ENCODE measurements at places on chromosomes 16 and 17. TPM values are rescaled to one million over a fixed set of nuclear protein-coding genes. Genes with fewer than 3 reads are reported as not detected.

The TBC1D3C gene
- polyA plus RNA-seq = not detected

The GAA gene
- polyA plus RNA-seq = 20.1 TPM

The MSI2 gene
- polyA plus RNA-seq = 47.6 TPM

The MMP28 gene
- 7.6 TPM for polyA plus RNA-seq

The SMPD3 gene
- polyA plus RNA-seq = 1.9 TPM

The SOX8 gene
- polyA plus RNA-seq = 2.6 TPM

The GALK1 gene
- 24.7 TPM for polyA plus RNA-seq

The TPSAB1 gene
- not detected for polyA plus RNA-seq

The TLCD2 gene
- polyA plus RNA-seq = 9.1 TPM

The PPP1R27 gene
- polyA plus RNA-seq = 0.12 TPM

The GCGR gene
- polyA plus RNA-seq = 0.26 TPM

The PDILT gene
- not detected for polyA plus RNA-seq

The KRT17 gene
- 2.6 TPM for polyA plus RNA-seq

The SDK2 gene
- polyA plus RNA-seq = 12.0 TPM

The RPRML gene
- polyA plus RNA-seq = not detected

The NOD2 gene
- polyA plus RNA-seq = 1.1 TPM

The EVPL gene
- polyA plus RNA-seq = 15.8 TPM

The MPP2 gene
- polyA plus RNA-seq = 3.5 TPM

The IGFALS gene
- 2.4 TPM for polyA plus RNA-seq

The GID4 gene
- 12.8 TPM for polyA plus RNA-seq

The CD300A gene
- 1.6 TPM for polyA plus RNA-seq

The SLC12A3 gene
- 0.34 TPM for polyA plus RNA-seq

The GRIN2C gene
- polyA plus RNA-seq = 0.15 TPM

The SPIRE2 gene
- 11.4 TPM for polyA plus RNA-seq

The ACSM2A gene
- polyA plus RNA-seq = 0.87 TPM

The CLEC18C gene
- not detected for polyA plus RNA-seq

The CMTM2 gene
- 0.62 TPM for polyA plus RNA-seq

The HBA2 gene
- 2,803 TPM for polyA plus RNA-seq

The USP7 gene
- 115 TPM for polyA plus RNA-seq

The TSPOAP1 gene
- 46.4 TPM for polyA plus RNA-seq

The ARHGAP44 gene
- polyA plus RNA-seq = 12.3 TPM

The CCL5 gene
- polyA plus RNA-seq = 2.7 TPM

The EXOSC6 gene
- 12.3 TPM for polyA plus RNA-seq

The GDPD1 gene
- 10.4 TPM for polyA plus RNA-seq

The CSH2 gene
- polyA plus RNA-seq = not detected

The UNKL gene
- polyA plus RNA-seq = 25.1 TPM

The SGSH gene
- polyA plus RNA-seq = 34.8 TPM

The RAPGEFL1 gene
- polyA plus RNA-seq = 6.8 TPM

The ZSCAN10 gene
- polyA plus RNA-seq = not detected

The MMP25 gene
- 2.1 TPM for polyA plus RNA-seq
